Left ventricle myocardium superior (tissue), 1 donor: ENCODE measurements at places on chromosomes 6 and 20. TPM values are rescaled to one million over a fixed set of nuclear protein-coding genes. Genes with fewer than 3 reads are reported as not detected.

Gene HAO1
- total RNA-seq, result not detected

Gene PTGIS
- total RNA-seq, result 24.0 TPM

Gene MRPS10
- total RNA-seq, result 63.0 TPM

Gene FAM50B
- 28.2 TPM for total RNA-seq

Gene CHRNA4
- 1.8 TPM for total RNA-seq

Gene MEI4
- total RNA-seq, result 0.32 TPM

Gene FNDC11
- 0.15 TPM for total RNA-seq

Gene HLA-DQB1
- total RNA-seq, result 4.4 TPM

Gene GCM1
- not detected for total RNA-seq

Gene C6orf132
- 2.2 TPM for total RNA-seq

Gene ZNF292
- total RNA-seq, result 37.7 TPM

Gene BTN3A1
- 9.4 TPM for total RNA-seq

Gene SLC17A3
- total RNA-seq, result not detected

Gene BPIFB4
- not detected for total RNA-seq
